Activated CD8-positive, alpha-beta memory T cell treated with anti-CD3 and anti-CD28 coated beads for 48 hours (primary cell): ENCODE measurements at places on chromosomes 11 and 22.

DNA sequence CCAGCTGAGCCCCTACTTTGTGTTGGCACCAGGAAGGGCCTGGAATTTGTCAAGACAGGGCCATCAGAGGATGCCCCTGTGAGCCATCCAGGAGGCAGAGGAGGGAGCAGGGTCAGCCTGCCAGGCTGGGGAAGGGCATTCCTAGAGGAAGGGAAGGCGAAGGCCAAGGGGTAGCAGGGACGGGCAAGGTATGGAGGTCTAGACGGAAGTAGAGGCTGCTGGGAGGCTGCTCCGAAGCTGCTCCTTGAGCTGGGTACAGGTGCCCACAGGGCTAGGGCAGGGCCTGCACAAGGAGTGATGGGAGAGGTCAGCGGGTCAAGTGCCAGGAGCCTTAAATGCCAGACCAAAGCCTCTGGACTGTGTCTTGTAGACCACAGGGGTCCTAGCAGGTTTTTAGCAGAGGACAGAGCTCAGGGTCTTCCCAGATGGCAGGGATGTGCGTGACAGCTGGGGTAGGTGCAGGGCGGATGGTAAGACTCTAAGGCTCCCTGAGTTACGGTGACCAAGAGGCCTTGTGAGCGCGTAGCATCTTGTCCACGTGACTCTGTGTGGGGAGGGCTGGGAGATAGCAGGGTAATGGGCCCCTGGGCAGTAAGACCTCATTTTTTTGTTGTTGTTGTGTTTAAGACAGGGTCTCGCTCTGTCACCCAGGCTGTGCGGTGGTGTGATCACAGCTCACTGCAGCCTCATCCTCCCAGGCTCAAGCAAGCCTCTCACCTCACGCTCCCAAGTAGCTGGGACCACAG, 31.7 kb upstream of the CSNK1E start:
- no peak for DNase-seq

- no peak for DNase-seq
These were observed 558 bp downstream of the TSPAN4 start for GRCh38 chr11:843086-843734.

DNA sequence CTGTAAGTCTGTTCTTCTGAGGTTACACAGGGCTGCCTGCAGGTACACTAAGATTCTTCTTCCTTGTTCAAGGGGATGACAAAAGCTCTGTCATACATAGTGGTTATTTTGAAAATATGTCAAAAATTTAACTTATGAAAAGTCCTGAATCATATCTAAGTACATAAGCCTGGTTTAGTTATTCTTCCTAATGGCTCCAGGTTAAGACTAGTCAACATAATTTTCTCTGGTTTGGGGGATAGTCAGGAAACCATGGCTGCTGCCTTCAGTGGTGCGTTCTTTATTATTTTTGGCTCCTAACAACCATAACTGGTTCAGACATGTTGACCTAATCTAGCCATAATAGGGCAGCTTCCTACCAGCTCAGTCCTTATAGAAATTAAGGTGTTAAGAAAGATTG, 257.4 kb upstream of the DDI1 start:
- DNase-seq: no peak

DNA sequence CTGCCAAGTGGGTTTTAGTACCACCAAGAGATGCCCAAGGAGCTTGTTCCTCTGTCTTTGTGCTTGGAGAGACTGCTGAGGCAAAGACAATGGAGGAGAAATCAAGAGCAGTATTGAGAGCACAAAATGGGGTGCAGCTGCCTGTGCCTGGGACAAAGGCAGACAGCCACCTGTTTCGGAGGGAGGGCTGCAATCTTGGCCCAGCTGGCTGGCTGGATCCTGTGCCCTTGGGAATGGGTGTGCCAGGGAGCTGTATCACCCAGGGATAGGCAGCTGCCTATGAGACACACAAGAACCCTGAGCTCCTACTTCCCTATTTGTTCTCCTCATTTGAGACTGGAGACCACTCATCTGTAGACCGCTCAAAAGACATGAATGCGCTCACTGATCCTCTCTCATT, 23.3 kb upstream of the CHRM4 start:
- no peak for DNase-seq

- no peak for DNase-seq
These were observed 8.2 kb downstream of the ARHGEF12 start for GRCh38 chr11:120344302-120345004.

GRCh38 chr22:50102946-50103345, 13.1 kb downstream of the MOV10L1 start:
- no peak for DNase-seq
